ENCODE measurements at places on chromosomes 3 and 15.
A peak's percentile ranks its signal among the peaks of the same experiment; 100 is the strongest.

DNA sequence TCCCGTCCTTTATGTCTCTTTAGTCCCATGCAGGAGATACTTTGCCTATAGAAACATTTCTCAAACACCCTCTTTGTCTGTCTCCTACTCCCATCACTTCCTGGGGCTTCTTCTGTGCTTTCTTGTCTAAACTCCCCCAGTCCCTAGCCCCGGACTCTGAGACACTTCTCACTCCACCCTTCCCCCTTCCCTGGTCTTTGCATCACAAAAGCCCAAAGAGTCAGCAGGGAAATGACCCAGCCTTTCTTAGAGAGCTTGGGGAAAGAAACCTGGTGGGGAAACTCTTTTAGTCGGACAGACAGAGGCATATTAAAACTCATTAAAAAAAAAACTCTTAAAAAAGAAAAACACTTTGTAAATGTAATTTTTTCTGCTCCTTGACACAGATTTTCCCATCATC, 211.2 kb downstream of the TJP1 start:
- DNase-seq = no peak

- peak; percentile 39 for DNase-seq
These were observed 52.3 kb upstream of the CHRNA7 start for GRCh38 chr15:31977812-31978661.

GRCh38 chr3:144548346-144548745, 576.7 kb downstream of the DIPK2A start:
- DNase-seq = no peak

DNA sequence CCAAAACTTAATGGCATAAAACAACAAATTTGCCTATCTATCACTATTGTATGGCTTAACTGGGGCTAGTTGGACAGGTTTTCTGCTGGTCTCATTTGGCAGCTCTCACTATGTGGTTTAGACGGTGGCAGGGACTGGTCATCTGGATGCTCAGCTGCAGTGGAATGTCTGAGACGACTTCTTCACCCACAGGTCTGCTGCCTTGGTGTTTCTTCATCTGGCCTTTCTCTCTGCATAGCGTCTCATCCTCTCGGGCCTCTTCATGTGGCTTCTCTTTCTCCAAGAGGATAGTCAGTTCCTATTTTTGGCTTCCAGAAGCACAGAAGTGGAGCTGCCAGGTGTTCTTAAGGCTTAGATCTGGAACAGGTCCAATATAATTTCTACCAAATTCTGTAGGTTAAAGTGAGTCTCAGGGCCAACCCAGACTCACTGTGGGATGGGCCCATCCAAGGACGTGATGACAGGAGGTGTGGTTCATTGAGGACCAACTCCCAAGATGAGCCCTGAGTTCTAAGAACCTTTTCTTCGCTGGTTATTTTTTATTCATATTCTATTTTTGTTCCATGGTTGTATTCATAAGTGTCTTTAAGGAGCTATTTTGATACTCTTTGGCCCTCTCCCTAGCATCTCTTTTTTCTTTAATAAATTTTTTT, 18.6 kb downstream of the UBE2Q2 start:
- peak; percentile 34 for DNase-seq

DNA sequence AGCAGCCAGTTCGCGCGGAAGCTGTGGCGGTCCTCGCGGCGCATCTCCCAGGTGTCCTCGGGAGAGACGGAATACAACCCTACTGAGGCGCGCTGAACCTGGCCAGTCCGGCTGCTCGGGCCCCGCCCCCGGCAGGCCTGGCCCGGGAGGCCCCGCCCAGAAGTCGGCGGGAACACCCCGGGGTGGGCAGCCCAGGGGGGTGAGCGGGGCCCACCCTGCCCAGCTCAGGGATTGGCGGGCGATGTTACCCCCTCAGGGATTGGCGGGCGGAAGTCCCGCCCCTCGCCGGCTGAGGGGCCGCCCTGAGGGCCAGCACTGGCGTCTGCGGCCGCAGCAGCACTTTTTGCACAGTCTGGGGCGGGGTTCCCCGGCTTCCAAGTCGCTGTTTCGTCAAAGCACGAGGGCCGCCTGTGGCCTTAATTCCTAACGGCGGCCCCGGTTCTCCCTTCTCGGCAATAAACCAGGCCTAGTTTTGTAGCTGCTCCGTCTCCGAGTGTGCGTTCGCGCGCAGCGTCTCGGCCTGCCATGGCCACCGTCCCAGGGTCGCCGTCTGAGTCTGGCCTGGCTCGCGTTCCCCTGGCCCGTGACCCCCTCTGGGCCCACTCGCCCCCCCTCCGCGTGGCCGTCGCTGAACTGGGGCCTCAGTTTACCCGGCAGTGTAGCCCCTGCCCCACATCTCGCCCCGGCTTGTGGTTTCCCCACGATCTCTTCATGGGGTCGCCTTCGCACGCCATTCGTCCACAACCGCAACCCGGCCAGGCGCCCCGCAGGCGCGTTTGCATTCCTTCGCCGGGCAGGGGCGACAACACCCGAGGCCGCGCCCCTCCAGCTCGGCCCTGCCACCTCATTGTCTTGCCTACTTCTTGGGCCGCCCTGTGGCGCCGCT, 30.0 kb downstream of the NBEAL2 start:
- DNase-seq = peak; percentile 97

DNA sequence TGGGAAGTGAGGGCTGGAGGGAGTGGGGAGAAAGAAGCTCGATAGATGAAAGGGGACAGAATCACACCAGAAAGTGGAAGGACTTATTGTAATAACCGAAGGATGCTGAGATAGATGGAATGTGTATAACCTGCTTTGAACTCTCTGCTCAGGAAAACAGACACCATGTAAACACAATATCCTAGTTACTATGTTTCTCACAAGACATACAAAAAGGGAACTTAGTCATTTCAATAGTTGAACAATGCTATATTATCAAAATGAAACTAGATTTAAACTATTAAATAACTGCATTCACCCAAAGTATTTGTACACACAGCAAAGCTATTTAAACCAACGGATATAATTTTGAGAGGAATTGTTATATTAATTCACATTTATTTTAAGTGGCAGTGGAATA, 108.3 kb upstream of the GADL1 start:
- DNase-seq = no peak

DNA sequence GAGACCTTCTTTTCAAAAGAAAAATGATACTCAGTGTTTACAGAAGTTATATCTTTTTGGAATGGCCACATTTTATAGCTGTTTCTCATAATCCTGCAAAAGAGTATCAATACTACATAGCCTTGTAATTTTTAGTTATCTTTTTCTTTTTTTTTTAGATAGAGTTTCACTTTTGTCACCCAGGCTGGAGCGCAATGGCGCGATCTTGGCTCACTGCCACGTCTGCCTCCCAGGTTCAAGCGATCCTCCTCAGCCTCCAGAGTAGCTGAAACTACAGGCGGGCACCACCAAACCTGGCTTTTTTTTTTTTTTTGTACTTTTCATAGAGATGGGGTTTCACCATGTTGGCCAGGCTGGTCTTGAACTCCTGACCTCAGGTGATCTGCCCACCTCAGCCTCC, 53.6 kb downstream of the ANKRD28 start:
- DNase-seq = no peak

GRCh38 chr15:76987896-76988860, 6.7 kb upstream of the PSTPIP1 start:
- peak; percentile 53 for DNase-seq

DNA sequence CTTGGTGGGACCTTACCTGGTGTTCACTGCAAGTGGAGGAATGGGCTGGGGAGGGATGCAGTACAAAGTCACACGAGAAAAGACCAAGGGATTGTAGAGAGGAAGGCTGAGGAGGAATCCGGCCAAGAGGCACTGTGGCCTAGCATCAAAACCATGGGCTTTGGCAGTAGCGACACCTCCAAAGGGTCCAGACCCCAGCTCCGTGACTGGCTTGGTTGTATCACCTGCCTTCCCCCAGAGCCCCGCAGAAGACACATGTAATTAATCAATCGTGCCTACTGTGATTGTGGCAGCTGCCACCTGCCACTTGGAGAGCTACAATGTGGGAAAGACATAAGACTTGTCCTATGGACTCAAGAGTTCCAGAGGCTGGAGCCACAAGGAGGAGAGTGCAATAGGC, 54.7 kb downstream of the ST8SIA2 start:
- no peak for DNase-seq

GRCh38 chr15:96042734-96043224, 287.7 kb upstream of the NR2F2 start:
- DNase-seq = peak; percentile 58

- no peak for DNase-seq
These were observed 144.4 kb downstream of the IGSF11 start for GRCh38 chr3:118890206-118890605.

- DNase-seq = no peak
These were observed 169.3 kb upstream of the STAC start for GRCh38 chr3:36210840-36211651.

GRCh38 chr3:76242886-76243753, 457.8 kb upstream of the ZNF717 start:
- DNase-seq = no peak

- DNase-seq = peak; percentile 72
These were observed 196.4 kb upstream of the NANOGP8 start for GRCh38 chr15:35281515-35281914.

- peak; percentile 89 for DNase-seq
These were observed 1.1 kb upstream of the ALCAM start for GRCh38 chr3:105365391-105366325.

DNA sequence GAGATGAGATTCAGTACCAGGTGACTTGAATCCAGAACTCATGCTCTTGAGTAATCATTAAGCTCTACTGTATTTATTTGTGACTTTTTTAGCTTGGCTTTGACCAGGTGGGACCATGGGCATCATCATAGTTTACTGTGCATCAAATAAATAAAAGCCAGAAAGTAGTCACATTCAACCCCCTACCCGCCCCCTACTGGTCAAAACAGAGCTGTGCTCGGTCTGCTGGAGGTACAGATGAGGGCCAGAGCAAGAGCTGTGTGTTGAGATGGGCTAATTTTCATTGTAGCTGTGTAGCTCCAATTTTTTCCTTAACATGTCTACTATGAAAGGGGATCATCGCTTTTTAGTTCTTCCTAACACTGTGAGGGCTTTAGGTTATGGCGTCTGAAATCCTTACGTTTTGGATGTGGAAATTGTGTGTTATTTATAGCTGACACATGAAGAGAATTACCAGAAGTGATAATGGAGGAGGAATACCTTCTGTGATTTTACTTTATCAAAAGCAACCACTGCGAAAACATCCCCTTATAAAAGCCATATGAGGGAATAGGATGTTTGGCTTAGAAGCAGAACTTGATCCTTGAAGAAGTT, 375.1 kb downstream of the PTPRG start:
- DNase-seq = peak; percentile 36

GRCh38 chr3:73600293-73600938, 24.3 kb downstream of the PDZRN3 start:
- DNase-seq = peak; percentile 78

DNA sequence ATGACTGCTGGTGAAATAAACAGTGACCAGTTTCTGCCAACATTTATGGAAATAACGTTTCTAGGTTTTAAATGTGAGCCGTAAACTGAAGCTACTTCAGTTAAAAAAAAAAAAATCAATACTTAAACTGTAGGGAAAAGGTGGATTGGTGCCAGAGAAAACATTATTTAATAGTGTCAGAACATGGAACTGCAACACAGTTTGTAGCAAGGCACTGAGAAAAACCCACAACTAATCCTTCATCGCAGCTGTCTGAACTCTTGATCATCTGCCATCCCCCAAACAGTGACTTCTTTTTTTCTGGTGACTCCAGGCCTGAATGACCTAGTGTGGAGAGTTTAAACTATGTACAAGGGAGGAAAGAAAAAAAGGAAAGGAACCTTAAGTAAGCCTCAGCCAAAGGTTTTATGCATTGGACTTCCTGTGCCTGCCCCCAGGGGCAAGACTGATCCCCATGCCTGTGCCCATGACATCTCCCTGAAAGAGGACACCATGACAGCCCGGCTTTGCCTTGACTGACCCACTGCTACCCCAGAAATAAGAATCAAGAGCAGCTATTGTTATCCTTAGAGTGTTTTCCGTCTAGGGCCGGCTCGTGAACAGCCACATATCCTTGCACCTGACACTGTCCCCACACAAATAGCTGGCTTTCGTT, 33.1 kb downstream of the CRTAP start:
- DNase-seq = peak; percentile 51

GRCh38 chr3:128313071-128313725, 153.5 kb downstream of the DNAJB8 start:
- DNase-seq = no peak

DNA sequence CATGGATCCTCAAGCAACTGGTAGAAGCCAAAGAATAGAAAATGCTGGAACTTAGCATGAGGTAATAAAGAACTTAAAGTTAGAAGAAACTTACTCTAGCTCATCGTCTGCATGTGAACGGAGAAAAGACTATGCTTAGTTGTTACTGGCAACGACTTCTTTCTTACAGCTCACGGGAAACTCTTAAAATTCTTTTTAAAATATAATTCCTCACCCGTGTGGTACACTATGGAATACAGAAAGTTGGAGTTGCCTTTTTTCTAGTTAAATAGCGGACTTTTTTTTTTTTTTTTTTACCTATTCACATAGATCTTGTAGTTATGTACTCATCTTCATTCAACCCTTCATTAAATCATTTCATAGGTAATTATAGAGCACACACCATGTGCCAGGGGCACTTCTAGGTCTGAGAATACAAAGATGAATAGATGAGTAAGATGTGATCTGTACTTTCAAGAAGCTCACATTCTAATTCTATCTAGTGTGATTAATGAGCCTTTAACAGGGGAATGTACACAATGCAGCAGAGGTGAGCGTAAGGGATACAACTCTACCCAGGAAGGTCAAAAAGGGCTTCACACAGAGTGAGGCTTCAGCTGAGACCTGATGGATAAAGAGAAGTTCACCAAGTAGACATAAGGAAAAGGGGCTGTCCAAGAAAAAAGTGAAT, 18.4 kb upstream of the KCNMB2 start:
- no peak for DNase-seq

- peak; percentile 69 for DNase-seq
These were observed 5.5 kb downstream of the CSRNP1 start for GRCh38 chr3:39147711-39148434.

- DNase-seq = peak; percentile 17
These were observed 3.8 kb upstream of the ACAD9 start for GRCh38 chr3:128875556-128876120.

GRCh38 chr3:10332481-10333348, 11.8 kb upstream of the SEC13 start:
- no peak for DNase-seq

- DNase-seq = peak; percentile 31
These were observed 10.6 kb downstream of the LRIG1 start for GRCh38 chr3:66490214-66490613.
